NCI-H146 (cell line): ENCODE measurements at places on chromosomes 7 and 10.

DNA sequence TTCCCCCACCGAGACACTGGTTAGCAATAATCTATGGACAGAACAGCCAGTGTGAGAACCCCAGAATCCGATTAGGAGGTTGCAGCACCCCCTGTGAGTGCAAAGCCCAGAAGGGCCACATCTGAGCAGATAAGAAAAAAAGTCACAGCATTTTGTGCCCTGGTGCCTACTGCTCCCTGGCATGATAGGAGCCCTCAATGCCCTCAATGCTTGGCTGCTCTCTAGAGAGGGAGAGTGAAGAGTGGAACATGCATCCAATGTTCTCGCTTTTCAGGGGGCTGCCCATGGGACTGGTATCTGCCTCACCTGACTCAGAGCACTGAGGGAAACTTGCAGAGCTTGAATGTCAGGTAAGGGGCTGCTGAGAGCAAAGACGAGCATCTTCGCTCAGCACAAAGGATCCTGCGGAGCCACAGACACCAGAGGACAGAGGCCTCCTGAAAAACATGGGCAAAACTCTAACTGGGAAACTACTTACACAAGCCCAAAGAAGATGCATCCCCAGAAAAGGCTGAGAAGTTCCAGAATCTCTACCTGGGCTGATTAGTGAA lies 98.0 kb upstream of the FAM20C start:
- DNase-seq = no peak

- DNase-seq = no peak
These were observed 20.0 kb downstream of the NEURL1 start for GRCh38 chr10:103513380-103514060.

- no peak for DNase-seq
These were observed 63.6 kb upstream of the FZD8 start for GRCh38 chr10:35705671-35706070.

DNA sequence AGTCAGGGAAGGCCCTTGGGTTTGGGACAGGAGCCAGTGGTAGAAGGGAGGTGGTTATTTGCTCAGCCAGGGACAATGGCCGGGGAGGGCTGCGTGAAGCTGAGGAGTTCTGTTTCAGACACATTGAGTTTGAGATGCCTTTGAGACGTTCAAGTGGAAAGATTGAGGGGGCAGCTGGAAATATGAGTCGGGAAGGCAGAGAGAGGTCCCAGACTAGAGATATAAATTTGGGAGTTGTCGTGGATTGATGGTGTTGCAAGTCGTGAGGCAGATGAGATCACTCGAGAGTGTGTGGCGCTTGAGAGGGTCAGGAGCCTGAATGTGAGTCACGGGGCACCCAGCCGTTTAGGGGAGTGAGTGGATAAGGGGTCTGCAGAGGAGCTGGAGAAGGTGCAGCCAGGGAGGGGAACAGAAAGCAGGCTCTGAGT lies 73.3 kb downstream of the ZMIZ1 start:
- DNase-seq = no peak

GRCh38 chr7:34530259-34530658 lies 127.8 kb upstream of the NPSR1 start:
- no peak for DNase-seq

- no peak for DNase-seq
These were observed 7.6 kb upstream of the ADCYAP1R1 start for GRCh38 chr7:31044529-31044928.

DNA sequence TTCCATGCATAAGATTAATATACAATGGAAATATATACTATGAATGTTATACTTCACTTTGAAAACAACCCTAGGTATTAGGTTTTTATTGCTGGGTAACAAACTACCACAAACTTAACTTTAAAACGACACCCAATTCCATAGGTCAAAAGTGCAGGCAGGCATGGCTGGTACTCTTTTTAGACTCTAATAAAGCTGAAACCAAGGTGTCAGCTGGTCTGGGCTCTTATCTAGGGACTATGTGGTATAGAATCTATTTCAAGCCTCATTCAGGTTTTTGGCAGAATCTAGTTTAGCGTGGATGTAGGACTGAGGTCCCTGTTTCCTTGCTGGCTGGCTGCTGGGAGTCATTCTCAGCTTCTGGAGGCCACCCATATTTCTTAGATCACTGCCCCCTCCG lies 65.0 kb upstream of the TMEM168 start:
- no peak for DNase-seq

DNA sequence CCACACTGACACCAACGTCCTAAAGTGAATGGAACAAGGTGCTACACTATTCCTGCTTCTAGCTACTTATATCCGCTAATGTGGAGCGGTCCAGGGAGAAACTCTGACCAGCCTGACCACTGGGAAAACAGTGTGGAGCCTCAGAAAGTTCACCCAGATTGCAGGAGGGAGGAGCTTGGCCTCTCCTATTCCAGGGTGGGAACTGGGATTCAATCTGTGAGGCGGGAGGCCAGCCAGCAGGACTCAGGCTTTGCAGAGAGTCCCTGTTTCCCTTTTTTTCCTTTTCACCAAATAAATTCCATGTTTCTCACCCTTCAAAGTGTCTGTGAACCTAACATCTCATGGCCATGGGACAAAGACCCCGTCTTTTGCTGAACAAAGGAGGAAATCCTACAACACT lies 86.4 kb upstream of the SEMA3C start:
- no peak for DNase-seq

DNA sequence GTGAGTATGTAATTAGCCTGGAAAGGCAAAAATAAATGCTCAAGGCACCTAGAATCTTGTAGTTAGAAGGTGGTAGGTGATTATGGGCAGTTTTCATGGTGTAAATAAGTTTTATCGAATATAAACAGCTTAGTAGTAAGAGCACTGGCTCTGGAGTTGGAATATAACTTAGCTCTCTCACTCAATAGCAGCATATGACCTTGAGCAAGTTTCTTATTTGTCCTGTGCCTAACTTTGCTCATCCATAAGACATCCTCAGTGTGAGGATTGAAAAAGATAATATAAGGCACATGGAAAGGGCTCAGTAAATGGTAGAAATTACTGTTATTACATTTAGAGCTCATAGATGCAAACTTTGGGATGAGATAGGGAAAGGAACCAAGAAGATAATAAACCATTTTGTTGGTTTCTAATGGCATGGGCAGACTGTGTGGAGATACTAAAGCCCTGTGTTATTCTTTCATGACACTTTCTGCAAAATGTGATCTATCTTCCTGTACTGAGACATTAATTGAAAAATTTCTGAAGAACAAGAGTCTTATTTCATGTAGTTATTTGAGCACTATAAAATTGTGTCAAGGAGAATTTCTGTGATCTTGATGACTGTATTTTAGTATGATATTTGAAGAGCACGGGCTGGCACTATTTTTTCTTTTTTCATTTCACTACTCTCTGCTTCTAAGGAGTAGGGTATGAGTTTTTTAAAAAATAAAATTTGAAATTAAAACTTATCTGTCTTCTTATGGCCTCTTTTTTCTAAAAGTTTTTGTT lies 3.1 kb downstream of the SLK start:
- DNase-seq = no peak

GRCh38 chr10:19728376-19728775 lies 87.9 kb upstream of the PLXDC2 start:
- DNase-seq = no peak

DNA sequence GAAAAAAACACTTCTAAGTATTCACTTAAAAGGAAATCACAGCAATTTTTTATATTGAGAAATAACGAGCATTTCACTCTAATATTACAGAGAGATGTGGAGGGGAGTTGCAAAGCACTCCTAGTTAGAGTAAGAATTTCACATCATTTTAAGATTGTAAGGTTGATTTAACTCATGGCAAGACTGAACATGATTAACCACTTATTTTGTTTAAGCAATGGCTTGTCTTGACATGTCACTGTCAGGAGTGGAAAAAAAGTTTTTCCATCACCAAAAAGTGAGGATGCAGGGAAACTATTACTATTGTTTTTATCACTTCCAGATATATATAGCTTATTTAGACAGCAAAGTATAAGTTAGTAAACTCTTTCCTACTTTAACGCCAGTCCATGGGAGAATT lies 27.1 kb downstream of the CD36 start:
- DNase-seq = no peak

- DNase-seq = no peak
These were observed 154.3 kb downstream of the GNAT3 start for GRCh38 chr7:80357530-80357929.

GRCh38 chr10:123995461-123996131 lies 97.8 kb downstream of the CHST15 start:
- DNase-seq = peak; percentile 59

GRCh38 chr7:158975526-158976467 lies 119.4 kb downstream of the DYNC2I1 start:
- peak; percentile 84 for DNase-seq

DNA sequence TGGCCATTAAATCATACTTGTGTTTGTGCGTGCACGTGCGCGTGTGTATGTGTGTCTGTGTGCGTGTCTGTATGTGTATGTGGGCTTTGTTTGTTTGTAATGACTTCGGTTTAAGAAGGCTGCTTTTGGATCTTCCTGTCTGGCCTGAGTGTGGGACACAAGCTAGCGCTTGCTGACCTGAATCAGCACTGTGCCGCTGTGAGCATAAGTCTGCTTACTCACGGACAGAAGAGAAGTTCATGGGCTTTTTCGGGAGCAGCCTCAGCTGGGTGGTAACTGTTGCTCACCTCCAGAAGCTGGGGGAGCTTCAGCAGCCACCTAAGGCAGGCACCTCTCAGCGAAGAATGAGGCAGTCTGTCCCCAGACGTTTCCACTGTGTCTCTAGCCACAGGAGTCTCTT lies 56.1 kb upstream of the TRUB1 start:
- DNase-seq = no peak

GRCh38 chr7:148153616-148154284 lies 436.8 kb upstream of the C7orf33 start:
- DNase-seq = peak; percentile 69

DNA sequence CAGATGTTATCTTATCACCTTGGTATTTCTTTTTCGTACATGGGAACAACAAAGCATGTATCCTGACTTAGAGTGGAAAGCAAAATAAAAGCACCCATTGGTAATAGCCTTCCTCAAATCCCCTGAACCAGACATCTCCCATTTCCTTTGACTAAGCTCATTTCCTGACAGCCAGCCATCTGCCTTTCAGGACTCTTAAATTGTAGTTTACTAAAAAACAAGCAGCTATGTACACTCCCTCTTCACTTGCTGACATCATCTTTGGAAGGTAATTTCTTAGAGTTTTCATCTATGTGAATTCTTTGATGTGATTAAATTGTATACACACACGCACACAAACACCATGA lies 40.7 kb downstream of the ARL4A start:
- no peak for DNase-seq

- DNase-seq = no peak
These were observed 62.7 kb downstream of the CUZD1 start for GRCh38 chr10:122782911-122783310.

DNA sequence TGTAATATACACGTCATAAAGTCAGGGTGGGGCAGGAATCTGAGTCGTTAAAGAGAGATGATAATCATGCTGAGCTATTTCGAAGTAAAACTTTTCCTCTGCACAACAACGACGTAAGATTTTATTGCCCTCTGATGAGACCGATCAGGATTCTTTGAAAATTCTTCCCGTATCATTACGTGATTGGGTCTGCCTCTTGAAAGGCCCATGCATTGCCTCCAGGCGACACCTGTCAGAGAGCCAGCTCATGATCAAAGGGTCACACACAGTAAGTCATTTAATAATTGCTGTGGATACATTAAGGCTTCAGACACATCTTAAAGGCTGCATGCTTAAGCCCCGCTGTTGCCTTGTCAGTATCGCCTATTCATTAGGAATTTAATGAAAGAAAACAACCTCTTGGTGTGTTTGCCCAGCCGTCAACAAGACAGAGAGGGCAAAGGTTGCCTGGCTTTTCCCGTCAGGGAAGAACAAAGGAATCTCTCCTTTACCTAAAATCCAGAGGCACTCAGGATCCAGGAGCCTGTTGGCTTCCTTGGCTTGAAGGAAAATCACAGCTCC lies 189.0 kb upstream of the SH2B2 start:
- DNase-seq = peak; percentile 60

- no peak for DNase-seq
These were observed 287.5 kb downstream of the GRID1 start for GRCh38 chr10:86079088-86079487.

DNA sequence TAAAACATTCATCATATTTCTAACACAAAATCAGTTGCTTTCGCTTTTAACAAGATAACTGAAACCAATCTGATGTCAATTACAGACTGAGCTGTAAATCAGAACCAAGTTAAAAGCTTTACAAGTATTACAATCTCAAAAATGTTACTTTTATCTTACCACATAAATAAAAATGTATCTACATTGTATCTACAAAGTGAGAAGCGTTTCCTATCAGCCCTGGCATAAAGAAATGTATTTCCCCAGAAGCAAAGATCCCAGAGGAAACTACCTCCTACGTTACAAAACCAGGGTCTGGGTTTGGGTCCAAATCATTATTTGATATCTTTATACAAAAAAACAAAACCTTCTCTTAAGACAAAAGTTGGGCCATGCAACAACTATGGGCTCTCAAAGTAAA lies 2.6 kb downstream of the SMURF1 start:
- DNase-seq = no peak

- no peak for DNase-seq
These were observed 504.4 kb downstream of the TCERG1L start for GRCh38 chr10:130807096-130807495.

- DNase-seq = no peak
These were observed 60.0 kb downstream of the POLR1F start for GRCh38 chr7:19648791-19649190.

DNA sequence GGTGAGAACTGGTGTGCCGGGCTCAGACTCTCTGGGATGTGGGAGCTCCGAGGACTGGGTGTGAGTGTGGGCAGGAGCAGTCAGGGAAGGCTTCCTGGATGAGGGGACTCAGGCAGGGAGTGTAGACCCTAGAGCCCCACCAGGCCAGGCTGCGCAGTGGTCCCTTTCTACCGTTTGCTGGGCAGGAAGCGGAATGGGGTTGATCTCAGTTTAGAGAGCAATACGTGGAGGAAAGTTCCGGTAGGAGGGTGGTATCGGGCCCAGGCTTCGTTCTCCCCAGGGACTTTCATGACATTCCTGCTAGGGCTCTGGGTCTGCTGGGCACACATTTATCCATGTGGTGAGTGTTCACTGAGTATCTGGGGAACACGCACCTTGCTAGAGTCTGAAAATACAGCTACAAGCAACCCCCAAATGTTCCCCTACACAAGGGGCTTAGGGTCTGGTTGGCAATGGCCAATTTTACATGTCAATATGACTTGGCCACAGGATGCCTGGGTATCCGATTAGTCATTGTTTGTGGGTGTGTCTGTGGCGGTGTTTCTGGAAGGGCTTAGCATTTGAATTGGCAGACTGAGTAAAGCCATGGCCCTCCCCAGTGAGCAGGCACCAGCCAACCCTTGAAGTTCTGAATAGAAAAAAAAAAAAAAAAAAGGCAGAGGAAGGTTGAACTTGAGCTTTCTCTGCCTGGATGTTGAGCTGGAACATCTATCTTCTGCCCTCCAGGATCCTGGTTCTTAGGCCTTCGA lies 20.8 kb downstream of the GHRHR start:
- DNase-seq = no peak

- DNase-seq = no peak
These were observed 2.3 kb downstream of the HOXA10 start for GRCh38 chr7:27171637-27172314.
